ENCODE measurements at places on chromosomes 7 and 10. TPM values are rescaled to one million over a fixed set of nuclear protein-coding genes. Genes with fewer than 3 reads are reported as not detected.

HOXA2 gene
- 2.0 TPM for polyA plus RNA-seq

NEBL gene
- polyA plus RNA-seq = 2.1 TPM

LRIT1 gene
- not detected for polyA plus RNA-seq

ZNF804B gene
- not detected for polyA plus RNA-seq

PRKAR2B gene
- 4.8 TPM for polyA plus RNA-seq

ITIH5 gene
- 43.7 TPM for polyA plus RNA-seq

METTL27 gene
- 0.84 TPM for polyA plus RNA-seq

AOAH gene
- 2.8 TPM for polyA plus RNA-seq

Data from muscle of back (tissue), 13 donors.